ENCODE measurements at places on chromosomes 4 and X. TPM values are rescaled to one million over a fixed set of nuclear protein-coding genes. Genes with fewer than 3 reads are reported as not detected.

GRCh38 chrX:154458954-154459778 is 1.1 kb downstream of the PLXNA3 start:
- no peak for DNase-seq
- peaks cover 14% of the 10 kb centered on the region for H3K36me3 ChIP-seq
- H3K27ac ChIP-seq = peak overlapping the region; percentile 62
- H3K4me1 ChIP-seq = peaks cover 5% of the 10 kb centered on the region

- no peak for DNase-seq
- no peak overlapping the region for H3K4me3 ChIP-seq
- H3K36me3 ChIP-seq = peaks cover 84% of the 10 kb centered on the region
- peaks cover 29% of the 10 kb centered on the region for H3K4me1 ChIP-seq
- no peaks in the 10 kb centered on the region for H3K27me3 ChIP-seq
Observed at GRCh38 chr4:145779319-145779801, 99.4 kb downstream of the C4orf51 start.

GRCh38 chr4:10403633-10404445 is 53.4 kb downstream of the ZNF518B start:
- no peak for DNase-seq
- H3K4me3 ChIP-seq = no peak overlapping the region
- H3K36me3 ChIP-seq = no peaks in the 10 kb centered on the region
- no peak overlapping the region for H3K27ac ChIP-seq
- no peaks in the 10 kb centered on the region for H3K27me3 ChIP-seq
- H3K4me1 ChIP-seq = no peaks in the 10 kb centered on the region

- H3K27ac ChIP-seq = no peak overlapping the region
- no peaks in the 10 kb centered on the region for H3K27me3 ChIP-seq
- DNase-seq = no peak
- no peaks in the 10 kb centered on the region for H3K4me1 ChIP-seq
Observed at GRCh38 chr4:42078184-42078801, 74.2 kb downstream of the BEND4 start.

GRCh38 chr4:75849461-75849860 is 52.8 kb downstream of the PPEF2 start:
- peaks cover 10% of the 10 kb centered on the region for H3K4me1 ChIP-seq
- no peak overlapping the region for H3K27ac ChIP-seq
- no peak overlapping the region for H3K4me3 ChIP-seq
- H3K36me3 ChIP-seq = no peaks in the 10 kb centered on the region
- peaks cover 4% of the 10 kb centered on the region for H3K27me3 ChIP-seq

- no peak overlapping the region for H3K27ac ChIP-seq
- peaks cover 4% of the 10 kb centered on the region for H3K36me3 ChIP-seq
- DNase-seq = no peak
- H3K4me3 ChIP-seq = no peak overlapping the region
- H3K27me3 ChIP-seq = peaks cover 69% of the 10 kb centered on the region
- H3K4me1 ChIP-seq = peaks cover 3% of the 10 kb centered on the region
Observed at GRCh38 chr4:76977113-76977512, 27.6 kb downstream of the SEPTIN11 start.

DNA sequence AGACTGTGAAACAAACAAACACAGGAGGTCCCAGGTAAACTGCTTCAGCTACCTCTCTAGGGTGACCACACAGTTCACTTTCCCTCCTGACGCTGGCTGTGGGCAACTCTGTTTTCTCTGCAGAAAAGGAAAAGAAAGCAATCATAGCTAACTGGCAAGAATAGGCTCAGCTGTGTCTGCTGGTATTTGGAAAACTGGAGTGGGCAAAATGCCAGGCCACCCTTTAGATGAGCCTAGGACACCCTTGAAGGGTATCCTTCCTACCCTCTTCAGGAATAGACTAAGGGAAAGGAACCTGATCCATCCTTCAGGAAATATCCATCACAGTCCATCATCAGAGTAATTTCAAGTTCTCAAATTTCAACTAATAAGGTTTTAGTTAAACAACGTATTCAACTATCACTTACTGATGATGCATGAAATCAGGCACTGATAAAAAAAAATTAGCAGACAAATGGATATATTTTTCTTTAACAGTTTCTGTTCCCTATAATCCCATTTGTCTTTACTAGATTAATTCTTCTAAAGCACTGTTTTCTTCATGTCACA is 60.9 kb downstream of the CAMK2D start:
- no peak overlapping the region for H3K27ac ChIP-seq
- no peak overlapping the region for H3K4me3 ChIP-seq
- H3K27me3 ChIP-seq = no peaks in the 10 kb centered on the region
- no peak for DNase-seq

DNA sequence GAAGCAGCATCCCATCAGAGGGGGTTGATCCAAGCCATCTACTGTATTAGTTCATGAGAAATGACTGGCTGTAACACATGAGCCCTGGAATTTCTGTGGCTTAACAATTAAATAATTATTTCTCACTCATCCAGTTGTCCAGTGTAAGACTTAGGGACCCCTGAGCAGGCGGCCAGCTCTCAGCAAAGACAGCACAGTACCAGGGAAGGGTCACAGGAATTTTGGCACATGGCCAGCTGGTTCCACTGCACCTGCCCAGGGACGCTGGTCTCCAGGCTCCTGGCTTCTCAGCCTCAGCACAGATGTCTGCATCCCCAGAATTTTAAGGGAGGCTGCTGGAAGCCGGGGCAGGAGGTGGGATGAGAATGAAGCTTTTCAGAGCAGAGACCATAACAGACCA is 93.7 kb upstream of the DHRSX start:
- H3K36me3 ChIP-seq = peaks cover 6% of the 10 kb centered on the region
- no peak overlapping the region for H3K4me3 ChIP-seq

DNA sequence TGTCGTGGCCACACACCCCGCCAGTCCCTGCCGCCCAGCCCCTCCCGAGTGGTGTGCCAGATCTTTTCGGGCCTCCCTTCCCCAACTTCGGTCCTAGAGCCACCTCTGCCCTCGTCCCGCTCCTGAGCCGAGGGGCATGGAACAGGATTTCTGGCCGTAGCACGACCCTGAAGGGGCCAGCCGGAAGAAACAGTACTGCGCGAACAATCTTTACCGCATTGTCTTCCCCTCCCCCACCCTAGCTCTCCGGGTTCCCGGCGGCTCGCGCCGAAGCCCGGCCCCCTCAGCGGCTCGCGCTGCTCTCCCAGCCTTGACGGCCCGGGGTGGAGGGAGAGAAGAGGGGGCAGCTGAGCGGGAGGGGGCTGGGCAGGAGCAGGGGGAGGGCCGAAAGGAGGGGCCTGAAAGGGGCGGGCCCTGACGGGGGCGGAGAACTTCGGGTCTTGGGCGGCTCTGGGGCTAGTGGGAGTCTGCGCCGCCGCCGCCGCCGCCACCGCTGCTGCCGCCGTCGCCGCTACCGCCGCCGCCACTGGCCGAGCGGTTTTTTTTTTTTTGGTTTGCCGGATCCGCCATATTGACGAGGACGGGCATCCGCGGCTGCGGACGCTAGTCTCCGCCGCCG is at the start of gene USP9X:
TSS of gene USP9X (plus strand) at position 553 of the 619 bp plus-strand sequence. CDS start 38,184 bp downstream, outside the sequence.
- peaks cover 17% of the 10 kb centered on the region for H3K36me3 ChIP-seq
- DNase-seq = peak; percentile 78
- H3K4me1 ChIP-seq = peaks cover 22% of the 10 kb centered on the region
- peak within 1 kb of the TSS; percentile 99 for H3K27ac ChIP-seq
- peak within 1 kb of the TSS; percentile 89 for H3K4me3 ChIP-seq
- no peaks in the 10 kb centered on the region for H3K27me3 ChIP-seq

- DNase-seq = no peak
- H3K4me1 ChIP-seq = no peaks in the 10 kb centered on the region
- H3K27ac ChIP-seq = no peak overlapping the region
- no peaks in the 10 kb centered on the region for H3K36me3 ChIP-seq
- no peak overlapping the region for H3K4me3 ChIP-seq
- no peaks in the 10 kb centered on the region for H3K27me3 ChIP-seq
Observed at GRCh38 chr4:186707574-186707973, 16.1 kb downstream of the FAT1 start.

DNA sequence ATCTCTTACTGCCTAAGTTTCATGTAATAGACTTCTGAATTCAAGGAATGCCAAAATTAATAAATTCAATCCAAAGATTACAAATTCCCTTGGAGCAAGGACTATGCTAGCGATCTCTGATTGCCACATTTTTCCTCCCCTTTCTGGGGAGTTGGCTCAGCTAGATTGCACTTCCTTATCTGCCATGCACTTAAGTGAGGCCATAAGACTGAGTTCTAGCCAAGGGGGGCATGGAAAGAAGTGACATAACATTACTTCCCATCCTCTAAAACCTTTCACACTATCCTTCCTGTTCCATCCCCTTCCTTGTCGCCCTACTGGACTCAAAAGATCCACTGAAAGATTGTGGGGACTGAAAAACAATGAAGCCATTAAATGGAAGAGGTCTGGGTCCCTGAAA is 53.8 kb upstream of the TXK start:
- no peaks in the 10 kb centered on the region for H3K27me3 ChIP-seq
- H3K36me3 ChIP-seq = no peaks in the 10 kb centered on the region
- no peak overlapping the region for H3K4me3 ChIP-seq
- no peak for DNase-seq
- no peaks in the 10 kb centered on the region for H3K4me1 ChIP-seq

DNA sequence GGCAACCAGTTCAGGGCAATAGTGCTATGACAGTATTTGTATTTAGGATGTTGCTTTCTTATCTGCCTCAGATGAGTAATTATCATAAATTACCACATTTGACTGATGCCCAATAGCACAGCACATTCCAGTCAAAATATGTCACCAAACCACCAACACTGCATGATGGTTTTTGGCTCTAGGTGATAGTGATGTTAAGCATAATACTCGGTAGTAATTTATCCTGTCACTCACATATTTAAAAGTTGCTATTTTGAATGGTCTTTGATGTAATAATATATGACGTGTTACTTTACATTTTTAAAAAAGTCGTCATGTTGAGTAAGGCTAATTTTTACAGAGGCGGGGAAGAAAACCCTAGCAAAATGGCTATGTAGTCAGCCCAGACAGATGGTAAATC is 42.5 kb downstream of the UNC5C start:
- no peak overlapping the region for H3K27ac ChIP-seq
- peaks cover 8% of the 10 kb centered on the region for H3K27me3 ChIP-seq
- H3K4me3 ChIP-seq = no peak overlapping the region
- no peaks in the 10 kb centered on the region for H3K36me3 ChIP-seq
- DNase-seq = no peak

GRCh38 chr4:80202190-80202711 is 4.9 kb downstream of the PRDM8 start:
- H3K4me1 ChIP-seq = peaks cover 19% of the 10 kb centered on the region
- peak overlapping the region; percentile 33 for H3K27ac ChIP-seq
- H3K27me3 ChIP-seq = peaks cover 58% of the 10 kb centered on the region
- peak overlapping the region; percentile 72 for H3K4me3 ChIP-seq
- DNase-seq = peak; percentile 70
- H3K36me3 ChIP-seq = peaks cover 17% of the 10 kb centered on the region

The ZFYVE28 gene
- total RNA-seq = 10.0 TPM

The HMGN5 gene
- total RNA-seq = 2.8 TPM

The KIAA1210 gene
- not detected for total RNA-seq

The IL13RA2 gene
- total RNA-seq = not detected

The BCOR gene
- 82.2 TPM for total RNA-seq

The CYSLTR1 gene
- total RNA-seq = 10.2 TPM

The GNL3L gene
- 64.5 TPM for total RNA-seq

The CXCL13 gene
- 87.2 TPM for total RNA-seq

The CT55 gene
- not detected for total RNA-seq

The DCAF4L1 gene
- 0.18 TPM for total RNA-seq

The CYBB gene
- 0.09 TPM for total RNA-seq

The NAA11 gene
- total RNA-seq = not detected
